ENCODE measurements at places on chromosomes 5 and 9.

DNA sequence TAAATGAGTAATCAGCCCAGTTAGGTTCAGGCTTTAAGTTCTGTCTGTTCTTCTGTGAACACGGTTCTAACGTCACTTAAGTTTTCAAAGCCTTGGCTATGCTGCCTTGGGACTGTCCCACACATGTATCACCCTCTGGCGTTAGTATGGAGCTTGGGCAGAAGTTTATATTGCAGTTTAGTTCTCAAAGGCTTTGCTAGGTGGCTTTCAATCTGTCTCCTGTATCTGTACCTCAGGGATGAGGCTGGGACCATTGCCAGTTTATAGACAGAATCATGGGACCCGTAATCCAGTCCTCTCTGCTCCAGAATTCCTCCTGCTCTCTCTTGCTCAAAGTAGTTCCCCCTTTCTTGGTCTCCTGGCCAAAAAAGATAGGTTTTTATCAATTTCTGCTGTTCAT is 12.1 kb downstream of the C9orf40 start:
- DNase-seq: no peak

DNA sequence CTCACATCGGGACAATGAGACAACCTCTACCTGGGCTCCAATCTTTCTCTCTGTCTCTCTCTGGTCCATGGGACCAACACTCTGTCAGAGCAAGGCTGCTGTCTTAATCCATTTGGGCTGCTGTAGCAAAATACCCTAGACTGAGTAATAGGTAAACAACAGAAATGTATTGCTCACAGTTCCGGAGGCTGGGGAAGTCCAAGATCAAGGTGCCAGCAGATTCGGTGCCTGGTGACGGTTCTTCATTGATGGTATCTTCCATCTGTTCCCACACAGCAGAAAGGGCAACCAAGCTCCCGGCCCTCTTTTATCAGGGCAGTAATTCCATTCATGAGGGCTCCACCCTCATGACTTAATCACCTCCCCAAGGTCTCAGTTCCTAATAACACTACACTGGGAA is 61.3 kb upstream of the SPOCK1 start:
- DNase-seq: no peak

GRCh38 chr9:135504262-135505243 is 4.1 kb downstream of the MRPS2 start:
- no peak for DNase-seq

GRCh38 chr5:78730300-78731094 is 81.9 kb upstream of the LHFPL2 start:
- DNase-seq: no peak

- no peak for DNase-seq
Observed at GRCh38 chr5:145680767-145681166, 154.4 kb downstream of the PRELID2 start.

- DNase-seq: no peak
Observed at GRCh38 chr5:143682246-143682905, 129.6 kb upstream of the HMHB1 start.

DNA sequence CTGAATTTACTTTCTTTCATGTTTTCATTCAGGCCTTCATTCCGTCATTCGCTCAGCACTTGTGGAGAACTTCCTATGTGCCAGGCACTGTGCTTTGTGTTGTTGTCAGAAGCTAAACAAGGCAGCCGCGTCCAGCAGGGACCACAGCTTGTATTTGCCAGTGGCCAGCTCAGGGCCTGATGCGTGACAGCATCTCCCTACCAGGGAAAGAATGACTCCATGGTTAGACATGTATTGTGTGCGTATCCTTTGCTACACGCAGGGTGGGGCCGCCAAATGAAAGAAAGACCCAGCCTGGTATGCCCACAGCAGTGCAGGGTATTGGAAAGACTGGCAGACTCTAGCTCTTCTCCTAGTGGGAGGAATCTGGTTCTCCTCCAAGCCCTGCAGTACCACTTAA is 4.7 kb upstream of the COL27A1 start:
- no peak for DNase-seq

DNA sequence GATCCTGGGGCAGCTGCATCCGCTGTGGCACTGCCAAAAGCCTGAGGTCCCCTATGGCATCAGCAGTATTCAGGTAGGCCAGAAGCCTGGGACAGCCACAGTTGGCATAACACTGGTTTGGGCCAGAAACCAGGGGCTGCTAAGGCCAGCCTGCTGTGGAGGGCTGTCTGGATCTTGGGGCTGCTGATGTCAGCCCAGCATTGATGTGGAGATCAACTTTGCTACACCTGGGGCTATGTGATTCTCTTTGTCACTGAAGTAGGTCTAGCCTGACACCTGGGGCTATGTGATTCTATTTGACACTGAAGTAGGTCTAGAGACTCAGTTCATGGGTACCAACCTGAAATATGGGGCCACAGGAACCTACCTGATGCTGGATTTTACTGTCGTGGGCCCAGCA is 411.5 kb downstream of the RASEF start:
- no peak for DNase-seq

GRCh38 chr9:135567311-135567710 is 5.8 kb downstream of the PAEP start:
- DNase-seq: no peak

DNA sequence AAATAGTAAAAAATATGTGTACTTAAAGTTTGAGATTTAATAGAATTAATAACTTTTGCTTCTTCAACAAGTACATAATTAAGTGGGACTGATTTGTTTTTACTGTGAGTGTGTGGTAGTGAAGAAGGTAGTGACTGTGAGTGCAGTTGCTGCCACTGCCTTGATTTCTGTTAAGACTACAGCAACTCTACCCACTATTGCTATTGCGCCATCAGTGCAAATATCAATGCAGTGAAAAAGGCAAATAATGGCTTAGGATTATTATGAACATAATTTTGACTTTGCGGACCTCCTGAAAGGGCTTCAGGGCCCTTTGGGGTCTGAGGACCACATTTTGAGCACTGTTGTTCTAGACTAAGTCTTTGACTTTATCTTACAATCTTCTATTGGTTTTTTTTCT is 112.0 kb upstream of the PITX1 start:
- no peak for DNase-seq

- no peak for DNase-seq
Observed at GRCh38 chr9:89523948-89524347, 26.0 kb upstream of the SEMA4D start.

GRCh38 chr9:92660266-92660665 is 9.7 kb downstream of the IPPK start:
- DNase-seq: no peak

DNA sequence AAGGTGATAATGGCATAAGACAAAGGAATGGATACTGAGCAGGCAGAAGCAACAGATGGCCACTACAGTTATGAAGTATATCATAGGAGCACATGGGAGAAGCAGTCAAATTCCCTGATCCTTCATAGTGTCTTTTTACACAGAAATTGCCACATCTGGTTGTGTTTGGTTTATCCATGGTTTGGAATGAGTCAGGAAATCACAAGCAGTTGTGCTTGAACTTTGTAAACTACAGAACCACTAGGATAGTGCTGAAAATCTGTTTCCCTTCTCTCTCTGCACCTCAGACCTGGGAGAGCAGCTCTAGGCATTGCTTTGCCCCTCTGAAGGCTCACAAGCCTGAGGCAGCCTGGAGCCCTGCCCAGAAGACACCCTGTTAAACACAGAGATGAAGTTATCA is 134.0 kb downstream of the DMRT2 start:
- DNase-seq: no peak

GRCh38 chr5:172164769-172165212 is 23.2 kb downstream of the STK10 start:
- DNase-seq: no peak

DNA sequence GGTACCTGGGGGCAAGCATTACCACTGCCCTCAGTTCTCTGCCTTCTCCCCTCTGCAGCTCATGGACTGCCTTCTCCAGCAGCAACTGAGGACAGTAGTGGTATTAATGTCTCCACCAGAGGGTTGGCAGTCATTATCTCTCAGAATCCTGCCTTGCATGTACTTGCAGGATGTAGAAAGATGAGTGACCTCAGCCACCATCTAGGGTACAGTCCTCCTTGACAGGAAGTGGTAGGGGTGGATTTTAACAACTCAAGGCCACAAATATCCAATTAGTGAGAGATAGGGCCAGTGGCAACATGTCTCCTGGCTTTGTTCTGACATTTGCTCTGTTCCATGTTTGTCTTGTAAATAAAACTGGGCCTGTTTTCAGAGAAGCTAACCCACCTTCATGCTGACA is 47.2 kb downstream of the F2R start:
- no peak for DNase-seq

- no peak for DNase-seq
Observed at GRCh38 chr5:28156981-28157380, 1118.6 kb upstream of the CDH9 start.

DNA sequence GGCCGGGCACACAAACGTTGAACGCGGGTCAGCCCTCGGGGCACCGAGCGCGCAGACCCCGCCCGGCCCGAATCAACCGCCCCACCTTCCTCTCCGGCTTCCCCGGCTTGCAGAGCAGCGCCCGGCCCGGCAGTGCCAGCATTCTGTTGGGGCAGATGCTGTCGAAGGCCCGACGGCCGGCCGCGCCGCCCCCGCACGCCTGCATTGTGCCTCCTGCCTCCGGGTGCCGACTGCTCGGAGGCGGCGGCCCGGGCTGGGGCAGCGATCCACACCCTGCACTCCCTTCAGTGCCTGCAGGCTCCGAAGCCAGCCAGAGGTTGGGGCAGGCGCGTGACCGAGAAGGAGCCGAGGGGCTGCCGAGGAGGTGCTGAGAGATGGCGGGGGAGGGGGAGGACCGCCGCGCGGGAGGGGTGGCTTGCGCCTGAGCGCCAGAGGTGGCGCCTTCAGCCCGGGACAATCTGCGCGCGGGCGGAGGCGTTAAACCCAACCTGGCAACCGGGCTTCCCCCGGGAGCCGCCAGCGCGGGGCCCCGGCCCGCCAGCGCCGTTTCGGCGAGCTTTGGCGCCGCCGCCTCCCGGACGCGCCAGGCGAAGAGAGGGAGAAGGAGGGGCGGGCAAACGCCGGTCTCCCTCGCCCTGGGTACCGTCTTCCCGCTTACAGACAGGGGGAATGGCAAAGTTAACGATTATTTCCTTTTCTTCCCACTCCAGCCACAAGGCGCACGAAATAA is at the start of gene MCIDAS:
TSS of gene MCIDAS (minus strand) at position 382 of the 730 bp plus-strand sequence. CDS start at position 205, 177 bp downstream.
- DNase-seq: peak; percentile 41

- DNase-seq: no peak
Observed at GRCh38 chr5:74212336-74212735, 428.2 kb downstream of the ENC1 start.

- DNase-seq: no peak
Observed at GRCh38 chr9:94693485-94694204, 32.9 kb upstream of the AOPEP start.

DNA sequence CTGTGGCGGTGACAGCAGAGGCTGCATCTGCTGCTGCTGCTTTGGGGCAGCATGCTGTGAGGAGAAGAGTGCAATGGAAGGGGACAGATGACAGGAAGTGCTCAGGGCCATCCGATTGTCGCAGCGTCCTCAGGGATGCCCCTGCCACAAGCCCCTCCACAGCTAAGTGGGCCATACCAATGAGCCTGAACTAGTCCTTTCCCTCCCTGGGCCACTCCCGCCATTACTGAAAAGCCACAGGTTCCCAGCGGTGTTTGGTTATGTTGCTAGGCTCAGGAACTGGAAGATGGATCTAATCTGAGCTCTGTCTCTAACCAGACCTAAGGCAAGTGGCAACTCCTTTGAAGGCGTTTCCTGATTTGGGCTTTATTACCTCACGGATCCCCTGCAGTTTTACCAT is 109.2 kb downstream of the GAPVD1 start:
- no peak for DNase-seq

- DNase-seq: peak; percentile 38
Observed at GRCh38 chr5:163460562-163461171, at the start of gene HMMR. Gene HMMR (plus strand): TSS chr5:163460632. CDS start chr5:163460693, 61 bp downstream.

GRCh38 chr9:70011366-70011765 is 32.3 kb upstream of the MAMDC2 start:
- no peak for DNase-seq

DNA sequence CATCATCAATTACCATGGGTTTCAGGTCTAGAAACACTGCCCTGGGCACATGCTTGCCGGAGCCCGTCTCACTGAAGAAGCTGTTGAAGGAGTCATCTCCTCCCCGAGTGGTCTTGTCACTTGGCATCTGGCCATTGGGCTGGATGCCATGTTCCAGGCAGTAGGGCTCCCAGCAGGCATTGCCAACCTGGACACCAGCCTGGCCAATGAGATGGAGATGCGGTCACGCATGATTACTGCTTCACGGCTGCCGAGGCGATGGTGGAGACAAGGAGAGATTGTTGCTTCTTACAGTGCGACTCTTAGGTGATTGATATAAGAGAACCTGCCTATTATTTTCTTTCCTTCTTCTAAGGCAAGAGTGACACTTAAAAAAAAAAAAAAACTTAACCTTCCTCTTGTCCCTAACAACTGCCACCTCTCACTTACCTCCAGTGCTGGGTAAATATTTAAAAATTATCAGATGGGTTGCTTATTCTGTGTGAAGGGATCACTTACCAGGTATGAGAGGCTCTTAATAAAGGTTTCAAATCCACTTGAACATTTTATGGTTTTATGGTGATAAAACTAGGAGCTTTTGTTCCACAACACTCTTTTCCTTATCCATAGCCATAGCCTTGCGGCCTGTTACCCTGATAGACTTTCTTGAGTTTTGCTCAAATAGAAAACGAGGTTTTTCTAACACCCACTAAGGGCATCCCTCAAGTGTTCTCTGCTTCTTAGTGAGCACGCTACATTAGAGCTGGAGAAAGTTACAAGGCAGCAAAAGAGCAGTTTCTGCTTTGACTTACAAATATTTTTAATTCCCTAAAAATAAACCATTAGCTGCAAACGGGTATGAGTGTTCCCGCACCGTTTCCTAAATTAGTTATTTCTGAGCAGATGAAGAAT is 41.2 kb downstream of the NIM1K start:
- peak; percentile 82 for DNase-seq

DNA sequence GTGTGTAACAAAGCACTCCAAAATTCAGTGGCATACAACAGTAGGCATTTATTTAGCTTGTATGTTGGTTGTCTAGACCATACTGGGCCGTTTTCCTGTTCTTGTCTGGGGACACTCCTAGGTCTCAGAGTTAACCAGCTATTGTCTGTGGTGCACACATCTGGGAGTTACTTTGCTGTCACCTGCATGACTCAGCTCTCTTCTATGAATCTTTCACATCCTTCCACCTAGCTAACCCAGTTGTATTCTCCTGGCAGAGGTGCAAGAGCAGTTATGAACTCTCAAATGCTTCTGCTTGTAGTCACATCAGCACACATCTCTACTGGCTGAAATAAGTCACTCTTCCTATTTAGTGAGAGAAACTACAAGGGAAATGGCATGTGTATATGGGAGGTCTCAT is 138.1 kb downstream of the BAAT start:
- DNase-seq: no peak

- DNase-seq: no peak
Observed at GRCh38 chr9:69649566-69650250, 22.5 kb downstream of the APBA1 start.

DNA sequence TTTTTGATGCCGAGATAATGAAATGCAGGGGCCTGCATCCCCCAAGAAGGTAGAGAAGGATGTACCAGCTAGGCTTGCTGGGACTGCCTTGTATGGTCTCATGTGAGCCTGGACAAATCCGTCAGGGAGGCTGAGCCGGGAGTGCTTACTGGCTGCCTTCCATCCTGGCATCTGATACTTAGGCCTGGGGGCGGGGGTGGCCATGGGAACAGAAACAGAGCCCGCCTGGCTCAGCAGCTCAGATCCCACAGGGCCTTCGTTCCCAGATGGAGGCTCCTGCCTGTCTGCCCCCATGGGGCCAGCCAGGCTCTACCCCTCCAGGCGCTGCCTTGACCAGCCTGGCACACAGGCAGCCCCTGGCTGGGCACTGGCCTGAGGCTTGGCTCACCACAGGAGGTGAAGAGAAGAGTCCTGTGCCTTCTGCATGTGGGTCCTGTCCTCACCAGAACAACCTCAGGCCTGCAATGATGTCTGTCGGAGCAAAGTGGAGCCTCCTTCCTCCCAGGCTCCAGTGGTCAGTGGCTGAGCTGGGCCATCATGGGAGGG is 10.5 kb upstream of the SPATA31E1 start:
- DNase-seq: no peak
